CD8-positive, alpha-beta T cell (primary cell): ENCODE measurements at places on chromosomes 7 and 10. TPM values are rescaled to one million over a fixed set of nuclear protein-coding genes. Genes with fewer than 3 reads are reported as not detected.
A peak's percentile ranks its signal among the peaks of the same experiment; 100 is the strongest.

- no peak for DNase-seq
These were observed 153.5 kb downstream of the PIP4K2A start for GRCh38 chr10:22560913-22561239.

Gene COX15
- total RNA-seq = 8.1 TPM

DNA sequence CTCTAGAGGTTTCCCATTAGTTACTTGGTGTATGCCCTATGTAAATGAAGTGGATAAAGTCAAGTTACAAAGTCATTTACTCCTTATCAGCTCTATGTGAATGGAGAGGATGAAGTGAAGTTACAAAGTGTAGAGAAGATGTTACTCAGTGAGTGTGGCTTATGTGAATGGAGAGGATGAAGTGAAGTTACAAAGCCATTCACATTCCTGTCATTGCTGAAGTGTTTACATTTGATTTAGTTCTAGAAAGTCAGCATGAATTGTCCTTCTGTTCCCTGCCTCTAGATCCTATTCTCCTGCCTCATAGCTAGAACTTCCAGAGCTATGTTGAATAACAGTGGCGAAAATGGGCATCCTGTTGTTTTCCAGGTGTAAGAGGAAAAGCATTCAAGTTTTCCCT is 880.1 kb downstream of the DNAJB9 start:
- no peak for DNase-seq

DNA sequence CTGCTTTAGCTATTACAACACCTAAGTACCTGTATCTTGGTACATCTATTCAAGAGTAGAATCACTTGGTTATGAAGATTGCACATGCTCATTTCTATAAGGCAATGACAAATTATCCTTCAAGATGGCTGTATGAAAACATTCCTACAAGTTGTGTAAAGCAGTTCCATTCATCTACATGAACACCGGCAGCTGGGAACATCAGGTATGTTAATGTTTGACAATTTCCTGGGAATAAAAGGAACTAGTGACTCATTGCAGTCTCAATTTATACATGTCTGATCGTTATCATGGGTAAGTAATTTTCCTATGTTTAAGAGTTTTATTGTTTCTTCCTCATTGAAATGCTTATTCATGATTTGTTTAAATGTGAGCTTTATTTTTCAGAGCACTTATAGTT is 203.2 kb upstream of the SEMA3E start:
- DNase-seq = no peak

- DNase-seq = peak; percentile 43
These were observed 49.4 kb downstream of the HTRA1 start for GRCh38 chr10:122510736-122511135.

GRCh38 chr10:1163831-1164230 is 107.6 kb downstream of the WDR37 start:
- no peak for DNase-seq

DNA sequence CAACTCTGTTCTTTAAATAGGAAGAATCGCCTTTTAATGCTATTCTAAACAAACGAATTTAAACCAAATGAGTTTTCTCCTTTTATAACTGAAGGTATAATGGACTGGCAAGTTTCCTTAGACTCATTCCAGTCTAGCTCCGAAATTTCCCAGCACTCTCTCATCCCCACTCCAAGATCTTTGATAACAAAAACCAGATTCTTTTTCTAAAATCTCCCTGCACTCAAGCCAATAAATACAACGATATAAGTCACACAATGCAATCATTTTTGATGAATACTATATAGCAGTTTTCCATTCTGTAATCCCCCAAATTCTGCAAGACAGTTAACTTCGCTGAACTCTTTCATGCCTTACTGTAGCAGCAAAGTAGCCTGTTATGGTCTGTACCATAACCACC is 1.9 kb downstream of the OGA start:
- DNase-seq = no peak

DNA sequence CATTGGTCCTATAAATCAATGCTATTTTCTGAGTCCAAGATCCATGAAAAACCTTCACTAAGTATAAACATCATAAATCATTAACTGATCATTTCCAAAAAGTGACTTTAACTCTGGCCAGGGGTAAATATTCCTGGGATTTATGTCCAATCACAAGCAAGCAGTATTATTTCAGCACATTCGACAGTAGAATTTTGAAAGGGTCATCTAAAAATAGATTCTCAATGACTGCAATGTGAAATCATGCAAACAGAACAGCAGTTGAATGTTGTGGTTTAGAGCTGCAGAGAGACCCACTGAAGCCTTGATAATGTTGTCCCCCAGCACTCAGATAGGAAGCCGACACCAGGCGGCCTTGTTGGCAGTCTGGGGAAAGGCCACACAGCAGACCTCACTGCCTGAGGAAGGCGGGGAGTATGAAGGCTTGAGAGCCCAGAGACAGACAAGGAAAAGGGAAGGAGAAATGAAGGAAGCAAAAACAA is 38.1 kb downstream of the FAM107B start:
- no peak for DNase-seq

Gene CNNM1
- total RNA-seq = not detected

Gene ARHGAP22
- total RNA-seq = not detected
